Prostate gland (tissue), 2 donors: ENCODE measurements at places on chromosomes 2 and 18.
A peak's percentile ranks its signal among the peaks of the same experiment; 100 is the strongest.

- peak overlapping the region; percentile 96 for H3K27ac ChIP-seq
- no peaks in the 10 kb centered on the region for H3K27me3 ChIP-seq
- H3K4me1 ChIP-seq, result no peaks in the 10 kb centered on the region
- no peaks in the 10 kb centered on the region for H3K36me3 ChIP-seq
- DNase-seq, result no peak
Measured at GRCh38 chr2:189783451-189783926, 650 bp downstream of the ORMDL1 start.

DNA sequence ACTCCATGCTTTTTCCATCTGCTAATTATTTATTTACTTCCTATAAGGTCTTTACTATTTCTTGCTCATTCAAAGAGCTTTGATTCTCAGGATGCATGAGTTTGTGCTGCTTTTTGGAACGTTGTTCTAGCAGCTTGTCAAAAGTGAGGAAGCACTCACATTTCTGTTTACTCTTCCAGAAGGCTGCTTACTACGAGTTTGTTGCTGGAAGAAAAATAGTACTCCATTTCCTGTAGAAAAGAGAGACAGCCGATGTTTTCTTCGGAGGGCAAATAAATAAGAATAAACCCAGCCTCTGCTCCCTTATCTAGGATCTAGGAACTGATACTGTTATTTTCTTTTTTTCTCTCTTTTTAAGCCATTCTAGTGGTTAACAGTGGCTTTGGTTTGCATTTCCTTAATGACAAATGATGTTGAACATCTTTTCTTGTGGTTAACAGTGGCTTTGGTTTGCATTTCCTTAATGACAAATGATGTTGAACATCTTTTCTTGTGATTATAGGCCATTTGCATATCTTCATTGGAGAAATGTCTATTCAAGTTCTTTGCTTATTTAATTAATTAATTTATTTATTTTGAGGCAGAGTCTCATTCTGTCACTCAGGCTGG, 20.5 kb downstream of the CYP27A1 start:
- H3K4me3 ChIP-seq, result no peak overlapping the region
- H3K27me3 ChIP-seq, result no peaks in the 10 kb centered on the region
- H3K36me3 ChIP-seq, result no peaks in the 10 kb centered on the region
- H3K4me1 ChIP-seq, result no peaks in the 10 kb centered on the region
- H3K27ac ChIP-seq, result no peak overlapping the region

- no peak overlapping the region for H3K27ac ChIP-seq
- H3K36me3 ChIP-seq, result no peaks in the 10 kb centered on the region
- H3K27me3 ChIP-seq, result no peaks in the 10 kb centered on the region
- no peaks in the 10 kb centered on the region for H3K4me1 ChIP-seq
- H3K4me3 ChIP-seq, result no peak overlapping the region
Measured at GRCh38 chr2:200778038-200778437, 33.7 kb upstream of the BZW1 start.

DNA sequence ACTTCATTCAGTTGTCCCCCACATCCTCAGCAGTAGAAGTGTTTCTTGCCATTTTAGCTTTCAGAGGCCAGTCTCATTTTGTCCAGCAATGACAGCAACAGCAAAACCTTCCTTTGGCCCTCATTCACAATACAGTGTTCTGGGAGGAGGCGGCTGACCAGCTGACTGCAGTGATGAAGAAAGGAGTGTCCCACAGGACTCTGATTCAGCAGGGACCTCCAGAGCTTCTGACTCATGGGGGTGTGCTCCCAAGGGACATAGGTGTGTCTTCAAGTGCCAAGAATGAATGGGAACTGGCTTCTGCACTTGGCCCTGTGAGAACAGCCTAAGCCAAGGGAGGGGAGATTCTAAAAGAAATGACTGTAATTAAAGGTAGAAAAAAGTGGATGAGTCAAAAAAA, 147.0 kb upstream of the PELI1 start:
- no peak overlapping the region for H3K4me3 ChIP-seq
- H3K27me3 ChIP-seq, result no peaks in the 10 kb centered on the region
- DNase-seq, result no peak
- H3K4me1 ChIP-seq, result no peaks in the 10 kb centered on the region

- DNase-seq, result no peak
- no peak overlapping the region for H3K4me3 ChIP-seq
- no peak overlapping the region for H3K27ac ChIP-seq
- H3K36me3 ChIP-seq, result no peaks in the 10 kb centered on the region
Measured at GRCh38 chr2:236691799-236692167, 122.2 kb downstream of the ACKR3 start.

DNA sequence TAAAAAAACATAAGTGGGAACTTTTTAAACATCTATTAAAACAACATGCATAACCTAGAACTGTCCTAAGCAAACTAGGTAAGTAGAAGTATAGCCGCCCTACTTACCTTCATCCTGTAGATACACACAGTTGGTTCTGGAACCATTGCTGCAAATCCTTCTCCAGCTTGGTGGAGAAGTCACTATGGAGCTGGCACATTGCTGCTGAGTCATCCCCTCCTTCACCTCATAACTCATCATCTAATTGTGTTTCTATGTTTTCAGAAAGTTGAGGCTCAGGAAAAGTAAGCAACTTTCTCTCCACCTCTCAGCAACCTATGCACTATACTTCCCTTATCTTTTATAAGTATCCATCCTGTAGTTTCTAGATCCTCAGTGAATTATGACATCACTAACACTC, 269.8 kb upstream of the MMADHC start:
- H3K36me3 ChIP-seq, result no peaks in the 10 kb centered on the region
- H3K27ac ChIP-seq, result no peak overlapping the region
- no peak overlapping the region for H3K4me3 ChIP-seq
- H3K27me3 ChIP-seq, result no peaks in the 10 kb centered on the region

DNA sequence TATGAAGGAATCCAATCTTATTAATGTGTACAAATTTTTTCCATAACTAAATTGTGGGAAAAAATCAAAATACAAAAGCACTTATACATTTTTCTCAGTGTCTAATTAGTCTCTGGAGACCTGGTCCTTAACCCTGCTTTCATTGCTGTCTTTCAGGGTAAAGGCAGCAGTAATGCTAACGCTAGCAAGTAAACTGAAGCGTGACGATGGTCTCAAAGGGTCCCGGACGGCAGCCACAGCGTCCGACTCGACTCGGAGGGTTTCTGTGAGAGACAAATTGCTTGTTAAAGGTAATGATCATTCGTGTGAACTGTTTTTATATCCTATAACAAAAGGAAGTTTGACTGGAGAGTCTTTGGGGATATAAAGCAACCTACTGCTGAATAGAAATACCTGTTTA, 6.1 kb downstream of the UBE2F start:
- no peak for DNase-seq
- H3K27me3 ChIP-seq, result no peaks in the 10 kb centered on the region
- no peak overlapping the region for H3K27ac ChIP-seq
- no peak overlapping the region for H3K4me3 ChIP-seq
- peaks cover 7% of the 10 kb centered on the region for H3K4me1 ChIP-seq
